ENCODE measurements at places on chromosomes 13 and 19.

DNA sequence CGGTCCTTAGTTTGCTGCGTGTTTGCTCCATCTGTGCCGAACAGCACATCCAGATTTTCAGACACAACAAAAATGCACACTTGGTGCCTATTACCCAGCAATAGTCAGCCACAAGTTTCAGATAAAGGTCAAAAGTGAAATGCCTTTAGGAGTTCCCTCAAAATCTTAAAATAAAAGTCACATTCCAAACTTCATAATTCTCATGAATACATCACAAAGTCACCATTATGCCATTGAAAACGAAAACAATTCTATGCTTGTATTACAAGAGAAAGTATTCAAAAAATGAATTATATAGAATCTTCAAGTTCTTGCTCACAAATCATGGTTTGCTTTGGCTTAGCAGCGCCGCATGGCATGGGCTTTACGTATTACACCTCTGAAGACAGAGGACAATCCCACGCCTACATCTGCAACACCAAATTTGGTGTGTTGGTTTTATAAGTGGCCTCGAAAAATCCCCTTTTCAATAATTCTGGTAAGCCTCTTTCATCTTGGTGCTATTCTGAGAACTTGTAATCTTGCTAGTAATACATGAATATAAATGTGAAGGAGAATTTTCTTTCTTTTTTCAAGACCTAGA is 26.6 kb downstream of the COL4A1 start:
- DNase-seq = no peak

GRCh38 chr19:40523322-40524047 is 53.2 kb upstream of the SHKBP1 start:
- DNase-seq = peak; percentile 26

DNA sequence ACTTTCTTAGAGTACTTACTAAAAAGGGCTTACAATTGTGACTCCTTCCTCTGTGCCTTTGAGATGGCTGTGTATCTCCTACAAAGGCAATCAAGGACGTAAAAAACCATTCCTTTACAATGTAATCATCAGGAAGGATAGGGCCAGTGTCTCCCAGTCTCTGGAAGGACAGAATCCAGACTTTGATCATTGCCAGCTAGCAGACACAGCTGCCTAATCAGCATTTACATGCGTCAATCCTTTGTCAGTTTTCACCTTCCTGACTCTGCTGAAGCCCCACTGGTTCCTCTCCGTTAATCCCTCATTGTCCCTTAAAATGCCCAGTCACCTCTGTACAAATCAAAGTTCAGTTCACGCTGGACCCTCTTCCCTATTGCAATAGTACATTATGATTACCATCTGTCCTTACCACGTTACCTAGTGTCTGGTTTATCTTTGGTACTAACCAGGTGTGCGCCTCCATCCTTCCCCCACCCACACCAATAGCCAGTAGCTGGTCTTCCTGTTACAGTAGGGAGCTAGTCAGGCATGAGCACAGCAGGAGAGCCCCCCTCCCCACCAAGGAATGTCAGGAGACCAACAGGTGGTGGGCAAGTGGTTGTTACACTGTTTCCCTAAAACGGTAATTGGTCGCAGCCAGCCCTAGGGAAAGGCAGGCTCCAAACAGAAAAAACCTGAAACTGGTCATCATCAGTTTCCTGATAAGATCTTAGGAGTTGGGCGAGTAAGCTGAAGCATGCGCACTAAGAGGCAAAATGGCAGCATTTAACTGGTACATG is 49.7 kb downstream of the TGDS start:
- DNase-seq = no peak

DNA sequence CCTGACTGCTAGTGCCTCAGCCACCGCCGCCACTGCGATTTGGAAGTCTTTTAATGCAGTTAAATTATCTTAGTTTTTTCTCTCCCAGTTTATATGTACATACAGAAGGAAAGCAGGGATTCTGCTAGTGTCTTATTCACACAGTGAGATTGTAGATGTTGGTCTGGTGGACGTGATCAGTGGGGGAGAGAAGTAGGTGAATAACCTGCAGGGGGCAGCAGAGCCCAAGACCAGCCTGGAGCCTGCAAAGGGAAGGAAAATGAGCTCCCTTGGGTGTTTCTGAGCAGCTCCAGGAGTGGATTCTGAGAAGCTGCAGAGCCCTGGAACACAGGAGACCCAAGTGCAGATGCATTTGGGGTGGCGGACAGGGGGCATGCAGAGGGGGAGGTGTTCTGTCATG is 26.3 kb downstream of the ZNF844 start:
- peak; percentile 75 for DNase-seq

DNA sequence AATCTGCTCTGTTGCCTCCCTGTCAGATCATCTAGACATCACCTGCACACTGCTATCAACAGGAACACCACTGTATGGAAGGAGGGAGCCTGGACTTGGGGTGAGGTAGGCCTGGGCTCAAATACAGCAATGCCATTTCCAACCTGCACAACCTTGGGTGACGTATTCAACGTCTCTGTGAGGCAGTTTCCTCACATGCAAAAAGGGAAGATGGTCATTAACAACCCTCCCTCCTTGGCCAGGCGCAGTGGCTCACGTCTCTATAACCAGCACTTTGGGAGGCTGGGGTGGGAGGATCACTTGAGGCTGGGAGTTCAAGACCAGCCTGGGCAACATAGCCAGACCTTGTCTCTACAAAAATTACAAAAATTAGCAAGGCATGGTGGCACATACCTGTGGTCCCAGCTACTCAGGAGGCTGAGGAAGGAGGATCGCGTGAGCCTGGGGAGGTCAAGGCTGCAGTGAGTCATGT is 13.1 kb downstream of the XRCC1 start:
- DNase-seq = no peak

DNA sequence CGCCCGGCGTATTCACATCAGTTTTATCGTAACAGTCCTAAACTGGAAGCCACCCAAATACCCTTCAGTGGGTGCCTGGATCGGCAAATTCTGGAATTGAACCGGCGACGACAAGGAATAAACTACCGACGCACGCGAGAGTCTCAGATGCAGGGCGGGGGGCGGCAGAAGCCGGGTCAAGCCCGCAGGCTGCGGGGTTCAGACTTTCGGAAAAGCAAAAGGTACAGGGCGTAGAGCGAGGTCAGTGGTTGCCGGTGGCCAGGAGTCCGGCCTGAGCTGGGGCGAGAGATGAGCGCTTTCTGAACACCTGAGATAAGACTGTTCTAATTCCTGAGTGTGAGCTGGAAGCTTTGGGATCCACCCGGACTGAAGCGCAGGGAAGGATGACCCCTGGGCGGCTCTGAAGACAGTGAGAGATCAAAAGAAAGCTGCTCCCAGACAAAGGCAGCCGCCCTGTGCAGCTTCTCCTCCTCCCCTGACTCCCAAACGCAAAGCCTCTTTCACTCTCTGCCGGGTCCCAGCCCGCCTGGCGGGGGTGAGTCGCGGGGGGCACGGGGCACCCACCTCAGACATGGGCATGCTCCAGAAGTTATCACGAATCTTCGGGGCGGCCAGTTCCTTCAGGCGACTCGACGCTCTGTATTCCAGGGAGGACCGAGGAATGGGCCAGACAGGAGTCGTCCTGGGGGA is 26.2 kb upstream of the MIER2 start:
- peak; percentile 27 for DNase-seq

DNA sequence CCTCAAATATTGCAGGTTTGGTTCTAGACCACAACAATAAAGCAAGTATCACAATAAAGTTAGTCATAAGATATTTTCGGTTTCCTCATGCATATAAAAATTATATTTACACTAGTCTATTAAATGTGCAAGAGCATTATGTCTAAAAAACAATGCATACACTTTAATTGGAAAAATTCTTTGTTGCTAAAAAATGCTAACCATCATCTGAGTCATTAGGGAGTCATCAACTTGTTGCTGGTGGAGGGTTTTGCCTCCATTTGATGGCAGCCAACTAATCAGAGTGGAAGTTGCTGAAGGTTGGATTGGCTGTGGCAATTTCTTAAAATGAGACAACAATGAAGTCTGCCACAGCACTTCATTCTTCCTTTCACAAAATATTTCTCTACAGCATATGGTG is 422.3 kb upstream of the GPC6 start:
- DNase-seq = no peak

DNA sequence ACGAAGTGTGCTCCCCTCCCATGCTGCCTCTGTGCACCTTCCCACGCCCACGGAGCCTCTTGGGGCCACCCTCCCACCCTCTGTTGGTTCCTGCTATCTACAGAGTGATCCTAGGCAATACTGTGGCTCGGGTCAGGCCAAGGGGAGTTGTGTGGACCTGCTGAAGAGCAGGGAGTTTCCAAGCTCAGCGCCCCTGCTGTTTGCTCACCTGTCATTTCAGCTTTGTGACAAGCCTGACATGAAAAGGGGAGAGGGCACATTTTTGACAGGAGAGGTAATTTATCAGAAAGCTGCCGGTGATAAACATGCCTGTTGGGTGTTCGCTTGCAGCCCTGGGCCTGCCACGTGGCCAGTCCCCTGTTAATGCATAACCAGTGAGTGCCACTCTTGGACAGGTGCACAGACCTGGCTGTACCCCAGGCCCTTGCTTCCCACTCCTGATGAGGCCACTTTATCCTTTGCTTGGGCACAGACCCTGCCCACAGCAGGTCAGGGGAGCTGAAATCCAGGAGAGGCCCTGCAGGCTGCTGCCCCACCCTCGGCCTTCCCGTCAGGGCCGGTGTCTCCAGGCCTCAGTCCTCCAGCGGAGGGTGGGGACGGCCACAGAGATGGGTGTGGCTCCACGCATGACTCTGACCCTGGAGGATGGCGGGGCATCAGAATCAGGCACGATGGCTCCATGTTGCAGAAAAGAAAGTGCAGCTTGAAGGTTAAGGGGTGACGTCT is 201.5 kb upstream of the GPR12 start:
- DNase-seq = peak; percentile 89

DNA sequence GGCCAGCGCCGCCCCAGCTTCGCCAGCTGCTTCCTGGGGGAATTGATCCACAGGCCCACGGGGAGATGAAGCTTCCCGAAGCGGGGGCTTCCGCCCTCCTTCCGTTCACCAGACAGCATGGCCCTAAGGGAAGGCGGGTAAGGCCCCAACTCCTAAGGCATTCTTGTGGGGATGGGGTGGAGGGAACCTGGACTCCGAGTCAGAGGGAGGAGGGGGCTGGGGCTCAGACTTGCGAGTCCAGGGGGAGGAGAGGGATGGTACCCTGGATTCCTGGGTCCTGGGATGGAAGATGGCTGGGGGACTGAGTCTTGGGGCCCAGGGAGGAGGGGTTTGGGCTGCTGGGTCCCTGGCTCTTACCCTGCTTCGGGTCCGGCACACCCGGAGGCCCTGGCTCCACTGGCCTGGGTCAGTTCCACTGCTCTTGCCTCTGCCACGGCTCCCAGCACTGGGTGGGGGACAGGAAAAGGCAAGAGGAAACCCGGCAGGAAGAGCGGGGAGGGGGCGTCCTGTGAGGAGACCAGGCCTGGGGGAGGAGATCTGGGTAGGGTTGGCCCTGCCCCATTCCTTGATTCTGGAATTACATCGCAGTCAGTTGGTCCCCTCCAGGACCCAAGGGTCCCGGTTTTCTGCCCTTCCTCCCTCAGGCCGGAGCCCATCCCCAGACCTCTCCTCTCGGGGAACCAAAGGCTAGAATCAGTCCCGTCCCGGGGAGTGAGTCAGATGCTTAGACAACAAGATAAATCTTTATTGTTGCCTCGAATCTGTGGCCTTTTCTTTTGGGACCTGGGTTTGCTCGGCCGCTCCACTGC is at the start of gene RASIP1:
RASIP1 (minus strand) TSS at position 447 of the 809 bp plus-strand sequence; CDS start at position 119, 328 bp downstream.
- no peak for DNase-seq

- DNase-seq = no peak
These were observed 133.1 kb downstream of the MAB21L1 start for GRCh38 chr13:35343417-35343816.

- peak; percentile 8 for DNase-seq
These were observed 26.3 kb downstream of the TMEM255B start for GRCh38 chr13:113785051-113786010.

- DNase-seq = no peak
These were observed 11.2 kb upstream of the CEACAM21 start for GRCh38 chr19:41564515-41565378.

DNA sequence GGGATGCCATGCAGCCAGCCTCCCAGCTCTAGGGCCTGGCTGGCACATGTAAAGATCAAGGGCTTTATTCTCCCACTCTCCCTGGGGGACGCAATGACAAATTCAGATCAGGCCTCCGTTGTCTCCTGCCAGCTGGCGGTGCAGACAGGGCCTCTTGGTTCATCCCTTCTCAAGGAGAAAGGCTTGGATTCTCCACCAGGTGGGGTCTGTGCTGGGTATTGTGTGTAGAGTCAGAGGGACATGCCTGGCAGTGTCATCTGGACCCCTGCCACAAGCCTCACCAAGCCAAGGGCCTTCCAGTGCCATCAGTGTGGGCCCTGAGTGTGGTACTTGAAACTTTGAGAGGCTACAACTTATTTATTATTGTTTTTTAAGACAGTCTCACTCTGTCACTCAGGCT is 8.4 kb upstream of the PTPRS start:
- no peak for DNase-seq

DNA sequence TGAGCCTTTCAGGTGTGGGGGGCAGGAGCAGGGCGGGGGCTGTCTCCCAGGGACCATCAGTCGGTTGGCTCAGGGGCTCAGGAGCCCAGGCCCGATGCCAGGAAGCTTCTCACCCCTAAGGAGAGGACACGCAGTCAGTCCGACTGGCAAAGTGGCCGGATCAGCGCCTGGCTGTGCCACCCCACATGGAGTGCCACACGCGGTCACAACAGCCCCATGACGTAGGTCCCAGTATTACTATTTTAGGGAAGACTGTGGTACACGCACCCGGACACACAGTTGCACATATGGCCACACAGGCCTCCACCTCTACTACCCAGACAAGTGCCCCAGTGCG is 29.3 kb upstream of the GRTP1 start:
- no peak for DNase-seq

DNA sequence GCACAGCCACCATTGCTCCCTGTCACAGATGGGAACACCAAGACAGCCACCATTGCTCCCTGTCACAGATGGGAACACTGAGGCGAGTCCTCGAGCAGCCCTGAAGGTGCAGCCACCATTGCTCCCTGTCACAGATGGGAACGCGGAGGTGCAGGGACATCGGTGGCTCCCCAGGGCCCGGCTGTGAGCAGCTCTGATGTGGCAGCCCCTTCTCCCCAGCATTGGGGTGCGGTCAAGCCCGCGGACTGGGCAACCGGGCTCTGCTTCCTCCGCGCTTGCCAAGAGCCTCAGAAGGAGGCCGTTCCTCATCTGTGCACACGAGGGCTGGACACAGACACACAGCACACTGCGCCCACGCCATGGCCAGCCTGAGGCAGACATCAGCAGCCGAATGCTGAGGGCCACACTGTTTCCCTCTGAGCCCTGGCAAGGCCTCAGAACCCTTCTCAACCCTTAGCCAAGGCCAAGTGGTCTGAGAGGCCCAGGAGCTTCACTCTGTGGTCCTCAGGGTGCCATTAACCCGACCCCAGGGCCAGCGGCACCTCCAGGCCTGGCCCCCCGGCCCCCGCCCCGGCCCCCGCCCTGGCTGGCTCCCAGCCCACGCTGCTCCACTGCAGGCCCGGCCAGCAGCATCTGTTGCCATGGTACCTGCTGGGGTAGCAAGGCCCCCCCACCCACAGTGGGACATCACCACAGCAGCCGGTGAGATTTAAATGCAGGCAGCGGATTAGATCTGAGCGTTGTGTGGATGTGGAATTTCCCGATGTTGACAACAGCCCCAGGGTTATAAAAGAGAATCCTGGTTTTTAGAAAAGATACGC is 18.4 kb downstream of the C2CD4C start:
- DNase-seq = peak; percentile 21

- DNase-seq = peak; percentile 78
These were observed at the start of gene CYTH2 for GRCh38 chr19:48469289-48469881. Gene CYTH2, plus strand, starts transcription at chr19:48469369. Its CDS starts 139 bp downstream, at chr19:48469508.

GRCh38 chr13:86864376-86864775 is 806.8 kb upstream of the SLITRK5 start:
- DNase-seq = no peak
